ENCODE measurements at places on chromosomes 1 and 21. TPM values are rescaled to one million over a fixed set of nuclear protein-coding genes. Genes with fewer than 3 reads are reported as not detected.

DNA sequence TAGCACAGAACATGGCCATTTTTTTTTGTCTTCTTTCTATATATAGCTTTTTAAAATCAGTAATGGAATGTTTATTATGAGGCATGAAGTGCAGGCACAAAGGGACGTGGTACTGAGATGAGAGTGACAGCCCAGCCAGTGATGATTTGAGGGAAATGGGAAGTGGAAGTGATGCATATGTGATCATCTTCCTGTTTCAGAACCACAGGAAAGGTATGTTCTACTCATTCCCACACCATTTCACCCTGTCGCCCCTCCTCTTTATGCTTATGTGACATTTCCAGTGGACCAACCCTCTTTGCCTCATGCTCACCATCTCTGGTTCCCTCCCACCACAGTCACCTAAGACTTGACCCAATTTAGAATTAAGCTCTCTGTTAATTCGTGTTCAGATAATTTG lies 24.3 kb downstream of the PTGS2 start:
- no peak overlapping the region for H3K4me3 ChIP-seq
- H3K27ac ChIP-seq: no peak overlapping the region
- H3K27me3 ChIP-seq: no peaks in the 10 kb centered on the region
- DNase-seq: no peak
- no peaks in the 10 kb centered on the region for H3K4me1 ChIP-seq
- H3K36me3 ChIP-seq: no peaks in the 10 kb centered on the region

LCE1E gene
- not detected for total RNA-seq

- H3K4me3 ChIP-seq: no peak overlapping the region
- DNase-seq: no peak
- no peak overlapping the region for H3K27ac ChIP-seq
- no peaks in the 10 kb centered on the region for H3K36me3 ChIP-seq
- no peaks in the 10 kb centered on the region for H3K27me3 ChIP-seq
Observed at GRCh38 chr21:45358261-45358670, 46.7 kb upstream of the COL18A1 start.

DNA sequence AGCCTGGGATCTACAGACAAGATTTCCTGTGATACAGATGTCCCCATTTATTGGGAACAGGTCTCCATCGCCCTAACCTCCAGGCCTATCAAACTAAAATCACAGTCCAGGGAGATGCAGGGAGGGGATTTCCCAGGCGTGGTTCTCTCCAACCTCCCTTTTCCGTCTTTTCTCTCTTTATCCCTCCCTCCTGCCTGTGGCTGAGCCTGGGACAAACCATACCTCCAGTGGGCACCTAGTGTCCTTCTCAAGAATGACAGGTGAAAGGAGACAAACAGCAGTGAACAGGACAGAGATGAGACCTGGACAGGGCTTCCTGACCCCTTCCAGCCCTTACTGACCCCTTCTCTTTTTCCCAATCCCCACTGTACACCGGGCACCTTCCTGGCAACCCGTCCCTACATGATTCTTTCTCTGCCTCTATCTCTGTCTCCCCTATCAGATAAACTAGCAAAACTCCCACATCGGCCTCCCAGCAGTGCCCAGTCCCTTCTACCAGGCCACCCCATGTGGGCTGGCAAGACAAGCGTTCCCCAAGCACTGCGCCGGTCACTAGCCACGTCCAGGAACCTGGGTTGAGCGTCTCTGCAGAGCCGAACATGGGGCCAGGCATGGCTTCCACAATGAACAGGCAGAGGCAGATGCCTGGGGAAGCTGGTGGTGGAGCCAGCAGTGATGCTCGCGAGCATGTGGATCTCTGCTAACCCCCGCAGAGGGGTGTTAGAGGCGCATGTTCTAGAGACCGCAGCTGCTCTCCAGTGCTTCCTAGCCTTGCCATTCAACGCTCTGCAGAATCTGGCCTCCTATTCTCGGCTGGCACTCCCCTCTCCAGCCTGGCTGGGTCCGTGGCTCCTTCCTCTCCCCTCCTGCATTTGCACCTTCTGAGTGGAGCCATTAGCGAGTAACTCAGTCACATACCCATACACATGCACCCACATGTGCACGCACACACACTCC lies 54.7 kb downstream of the ELK4 start:
- H3K4me3 ChIP-seq: no peak overlapping the region
- no peaks in the 10 kb centered on the region for H3K4me1 ChIP-seq
- no peaks in the 10 kb centered on the region for H3K27me3 ChIP-seq
- no peak overlapping the region for H3K27ac ChIP-seq
- H3K36me3 ChIP-seq: no peaks in the 10 kb centered on the region
- DNase-seq: no peak

DNA sequence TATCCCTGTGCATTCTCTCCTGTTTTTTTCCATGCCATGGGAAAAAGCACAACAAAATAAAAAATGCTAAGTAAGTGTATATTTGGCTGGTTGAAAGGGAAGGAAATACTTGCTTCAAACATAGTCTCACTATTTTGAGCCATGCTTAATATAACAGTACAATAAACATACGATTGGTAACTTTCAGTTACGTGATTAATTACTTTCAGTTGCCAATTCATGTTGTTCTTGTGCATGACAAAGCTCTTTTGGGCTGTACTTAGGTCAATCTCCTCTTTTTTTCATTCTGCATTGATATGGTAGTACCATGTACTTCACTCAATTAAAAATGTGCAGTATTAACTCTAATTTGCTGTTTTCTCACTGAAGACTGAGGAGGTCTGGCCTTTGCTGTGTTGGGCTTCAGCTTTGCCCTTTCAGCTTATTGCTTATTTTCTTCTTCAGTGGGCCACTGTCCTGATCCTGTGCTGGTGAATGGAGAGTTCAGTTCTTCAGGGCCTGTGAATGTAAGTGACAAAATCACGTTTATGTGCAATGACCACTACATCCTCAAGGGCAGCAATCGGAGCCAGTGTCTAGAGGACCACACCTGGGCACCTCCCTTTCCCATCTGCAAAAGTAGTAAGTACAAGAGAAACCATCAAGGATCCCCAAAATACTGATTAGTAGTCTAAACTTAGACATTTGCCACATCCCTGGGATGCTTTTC lies 2.7 kb downstream of the C4BPB start:
- no peaks in the 10 kb centered on the region for H3K36me3 ChIP-seq
- H3K27ac ChIP-seq: no peak overlapping the region
- no peaks in the 10 kb centered on the region for H3K27me3 ChIP-seq

All from aorta (tissue), 5 donors.